Hair follicular keratinocyte (primary cell): ENCODE measurements at places on chromosomes 2 and 18. TPM values are rescaled to one million over a fixed set of nuclear protein-coding genes. Genes with fewer than 3 reads are reported as not detected.

The MC5R gene
- not detected in 2 replicates for total RNA-seq

The MTERF4 gene
- 18.5 and 22.3 TPM in 2 replicates for total RNA-seq

The NGEF gene
- total RNA-seq, result 0.04 and 0.16 TPM in 2 replicates

The ENOSF1 gene
- total RNA-seq, result 20.1 and 29.3 TPM in 2 replicates

The SERPINB4 gene
- total RNA-seq, result 1.9 TPM in 2 replicates

The B3GNT7 gene
- total RNA-seq, result 0.34 and 0.47 TPM in 2 replicates

The PLEKHA3 gene
- 2.0 and 2.1 TPM in 2 replicates for total RNA-seq

The VSNL1 gene
- total RNA-seq, result 12.8 and 17.3 TPM in 2 replicates

The DPP10 gene
- 0.78 TPM in 1 of 2 replicates, not detected in the other for total RNA-seq

The GALNT13 gene
- total RNA-seq, result under 0.01 TPM in 1 of 2 replicates, not detected in the other

The CRYGD gene
- not detected in 2 replicates for total RNA-seq

The LHCGR gene
- total RNA-seq, result not detected in 2 replicates

The REG3G gene
- total RNA-seq, result not detected in 2 replicates

The HOXD1 gene
- not detected in 2 replicates for total RNA-seq

The PLB1 gene
- 1.3 and 1.4 TPM in 2 replicates for total RNA-seq

The TRABD2A gene
- total RNA-seq, result 0.87 and 5.7 TPM in 2 replicates

The SPR gene
- 20.9 and 32.8 TPM in 2 replicates for total RNA-seq

The ACTG2 gene
- total RNA-seq, result 0.15 TPM in 1 of 2 replicates, not detected in the other

The CHMP3 gene
- total RNA-seq, result 62.5 and 80.5 TPM in 2 replicates

The OSR1 gene
- total RNA-seq, result 4.5 and 8.1 TPM in 2 replicates

The APOB gene
- total RNA-seq, result not detected in 2 replicates

The ASPRV1 gene
- total RNA-seq, result 0.19 and 0.62 TPM in 2 replicates

The IL36G gene
- 5.0 and 9.3 TPM in 2 replicates for total RNA-seq

The GBX2 gene
- total RNA-seq, result 0.23 and 1.3 TPM in 2 replicates

The TNFRSF11A gene
- 0.16 and 0.23 TPM in 2 replicates for total RNA-seq

The KLF7 gene
- total RNA-seq, result 44.7 and 72.3 TPM in 2 replicates

The GAL3ST2 gene
- total RNA-seq, result not detected in 2 replicates

The SYT4 gene
- not detected in 2 replicates for total RNA-seq

The NIF3L1 gene
- total RNA-seq, result 25.2 and 36.6 TPM in 2 replicates

The RNF144A gene
- total RNA-seq, result 2.2 and 3.6 TPM in 2 replicates

The PROC gene
- 0.16 and 0.19 TPM in 2 replicates for total RNA-seq

The FAM110C gene
- total RNA-seq, result 19.0 and 45.4 TPM in 2 replicates

The PFN4 gene
- total RNA-seq, result 0.39 TPM in 1 of 2 replicates, not detected in the other

The SLC20A1 gene
- total RNA-seq, result 87.7 and 102 TPM in 2 replicates

The CMPK2 gene
- 0.19 and 0.39 TPM in 2 replicates for total RNA-seq

The CKAP2L gene
- total RNA-seq, result 11.3 and 21.2 TPM in 2 replicates

The HEATR5B gene
- total RNA-seq, result 7.0 and 11.6 TPM in 2 replicates

The FLACC1 gene
- not detected in 2 replicates for total RNA-seq

The TMEM178A gene
- total RNA-seq, result 0.31 and 0.80 TPM in 2 replicates

The UGT1A3 gene
- not detected in 2 replicates for total RNA-seq

The ALLC gene
- total RNA-seq, result not detected in 2 replicates
